ENCODE measurements at places on chromosomes 5 and 9.

DNA sequence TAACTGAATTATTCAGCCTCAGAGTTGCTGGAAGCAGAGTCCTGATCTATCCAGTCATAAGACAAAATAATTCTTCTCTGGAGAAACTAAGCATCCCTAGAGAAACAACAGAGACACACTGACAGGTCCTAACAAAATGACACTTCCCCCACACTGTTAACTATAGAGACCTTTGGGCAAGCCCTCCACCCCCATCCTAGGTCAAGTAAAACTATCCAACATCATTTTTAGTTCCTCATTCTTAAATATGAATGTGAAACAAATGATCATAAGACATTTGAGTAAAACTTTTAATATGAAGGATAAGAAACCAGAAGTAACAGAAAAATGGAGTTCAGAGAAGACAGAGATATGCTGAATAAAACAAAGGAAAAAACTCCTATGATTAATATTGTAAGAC, 30.9 kb downstream of the CNTLN start:
- DNase-seq = no peak

DNA sequence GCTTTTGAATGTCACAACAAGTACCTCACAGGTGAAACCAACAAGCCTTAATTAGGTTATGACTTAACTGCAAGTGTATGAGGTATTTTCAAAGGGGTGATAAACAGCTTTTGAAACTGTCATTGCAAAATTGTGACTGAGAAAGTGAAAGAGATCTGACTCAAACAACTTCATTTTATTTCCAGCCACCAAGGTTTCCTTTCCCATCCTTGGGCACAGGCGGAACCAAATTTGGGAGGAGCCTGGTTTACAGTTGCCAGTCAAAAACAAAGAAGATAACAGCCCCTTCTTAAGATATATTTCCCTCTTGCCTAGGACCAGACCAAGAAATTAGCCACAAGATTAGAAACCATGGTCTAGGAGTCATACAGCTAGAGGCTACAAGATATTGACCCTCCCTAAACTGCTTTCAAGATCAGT, 417.1 kb downstream of the CSNK1G3 start:
- no peak for DNase-seq

- DNase-seq = no peak
Measured at GRCh38 chr9:133603135-133603927, 5.9 kb downstream of the FAM163B start.

DNA sequence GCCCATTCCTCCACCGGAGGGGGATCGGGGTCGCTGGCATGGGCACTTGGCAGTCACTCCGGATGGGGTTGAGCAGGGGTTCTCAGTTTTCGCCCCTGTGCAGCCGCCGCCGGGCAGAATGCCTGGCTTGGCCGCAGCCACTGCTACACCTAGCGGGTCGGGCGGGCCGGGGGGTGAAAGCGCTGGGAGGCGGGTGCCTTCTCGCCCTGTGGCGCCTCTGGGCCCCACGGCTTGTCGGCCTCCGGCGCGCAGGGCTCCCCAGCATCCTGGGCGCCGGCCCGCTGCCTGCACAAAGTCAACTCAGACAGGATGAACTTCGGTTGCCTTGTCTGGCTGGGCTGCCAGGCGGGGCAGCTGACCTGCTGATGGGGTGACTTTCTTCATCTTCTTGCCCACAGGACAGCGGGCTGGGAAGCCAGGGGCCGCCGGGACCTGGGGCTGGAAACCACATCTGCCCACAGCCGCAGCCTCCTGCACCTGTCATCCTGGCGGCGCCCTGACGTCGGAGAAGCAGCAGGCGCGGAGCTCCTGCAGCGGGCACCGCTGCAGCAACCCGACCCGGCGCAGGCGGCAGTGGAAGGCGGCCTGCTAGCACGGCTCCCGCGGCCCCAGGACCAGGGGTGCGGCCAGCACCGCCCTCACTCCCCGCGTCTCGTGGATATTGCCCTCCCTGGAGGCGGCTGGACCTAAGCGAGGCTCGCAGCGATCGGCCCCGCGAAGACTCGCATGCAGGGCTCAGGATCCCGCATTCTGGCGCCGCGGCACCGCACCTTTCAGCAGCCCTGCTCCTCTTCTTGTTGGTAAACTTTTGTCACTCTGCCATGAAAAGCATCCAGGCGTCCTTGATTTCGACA, 1.3 kb upstream of the ANKRD18A start:
- no peak for DNase-seq

DNA sequence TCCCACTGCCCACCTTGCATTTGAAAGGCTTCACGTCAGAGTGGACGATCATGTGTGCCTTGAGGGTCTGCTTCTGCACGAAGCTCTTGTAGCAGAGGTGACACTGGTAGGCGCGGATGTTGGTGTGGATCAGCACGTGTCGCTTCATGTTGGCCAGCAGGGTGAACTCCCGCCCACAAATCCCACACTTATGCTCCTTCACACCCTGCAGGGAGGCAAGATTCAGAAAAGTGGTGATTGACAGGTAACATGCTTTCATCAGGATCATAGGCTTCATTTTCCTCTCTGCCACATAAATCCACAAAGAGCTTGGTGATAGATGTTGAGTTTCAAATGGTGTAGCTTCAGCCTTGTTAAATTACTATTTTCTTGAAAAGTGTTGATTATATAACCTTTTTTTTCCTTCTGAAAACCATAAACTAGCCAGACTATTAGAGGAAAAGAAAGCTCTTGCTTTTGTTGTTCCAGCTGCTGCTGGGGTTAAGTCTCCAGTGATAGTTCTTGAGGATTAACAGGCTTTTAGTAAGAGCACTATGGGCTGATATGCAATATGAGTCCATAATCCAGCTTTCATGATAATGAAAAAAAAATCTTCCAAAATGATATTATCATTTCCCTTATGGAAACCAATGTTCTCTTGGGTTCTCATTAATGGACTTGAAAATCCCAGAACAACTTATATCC, 50.7 kb downstream of the ZNF366 start:
- no peak for DNase-seq

- DNase-seq = no peak
Measured at GRCh38 chr5:116315531-116315930, 230.7 kb downstream of the COMMD10 start.

DNA sequence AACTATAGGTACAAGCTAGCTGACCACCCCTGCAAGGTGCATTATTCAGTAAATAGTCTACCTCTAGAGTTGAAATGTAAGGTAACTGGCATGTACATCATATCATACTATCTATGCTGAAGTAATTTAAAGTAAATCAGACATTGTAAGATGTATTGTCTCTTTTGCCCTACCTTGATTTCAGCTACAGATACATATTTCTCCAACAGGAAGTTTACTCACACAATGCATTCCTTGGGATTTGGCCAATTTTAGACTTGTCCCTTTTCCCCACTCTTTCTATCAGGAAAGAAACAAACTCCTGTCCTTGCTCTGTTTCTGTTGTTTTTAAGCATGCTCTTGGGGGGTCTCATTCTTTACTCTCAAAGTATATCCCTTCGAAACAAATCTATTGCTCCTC, 58.5 kb upstream of the TSLP start:
- DNase-seq = no peak

Data from effector CD8-positive, alpha-beta T cell (primary cell).